ENCODE measurements at places on chromosomes 2 and 18. TPM values are rescaled to one million over a fixed set of nuclear protein-coding genes. Genes with fewer than 3 reads are reported as not detected.

- no peaks in the 10 kb centered on the region for H3K27me3 ChIP-seq
- no peaks in the 10 kb centered on the region for H3K4me1 ChIP-seq
- DNase-seq, result no peak
- no peak overlapping the region for H3K4me3 ChIP-seq
Measured at GRCh38 chr2:230575642-230576324, 136.9 kb upstream of the CAB39 start.

DNA sequence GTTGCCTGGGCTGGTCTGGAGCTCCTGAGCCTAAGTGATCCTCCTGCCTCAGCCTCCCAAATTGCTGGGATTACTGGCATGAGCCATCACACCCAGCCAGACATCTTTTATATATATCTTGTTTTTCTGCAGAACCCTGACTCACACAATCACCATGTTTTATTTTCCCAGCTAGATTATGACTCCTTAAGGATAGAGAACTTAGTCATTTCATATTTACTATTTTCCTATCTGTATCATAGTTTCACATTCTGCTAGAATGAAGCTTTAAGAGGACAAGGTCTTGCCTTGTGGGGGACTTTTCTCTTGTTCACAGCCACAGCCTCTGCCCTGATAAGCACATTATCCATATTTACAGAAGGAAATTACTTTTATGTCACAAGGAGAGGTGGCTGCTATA, 73.9 kb downstream of the LBH start:
- no peaks in the 10 kb centered on the region for H3K36me3 ChIP-seq
- H3K27me3 ChIP-seq, result no peaks in the 10 kb centered on the region
- H3K4me3 ChIP-seq, result no peak overlapping the region
- DNase-seq, result no peak
- no peaks in the 10 kb centered on the region for H3K4me1 ChIP-seq
- H3K27ac ChIP-seq, result no peak overlapping the region

DNA sequence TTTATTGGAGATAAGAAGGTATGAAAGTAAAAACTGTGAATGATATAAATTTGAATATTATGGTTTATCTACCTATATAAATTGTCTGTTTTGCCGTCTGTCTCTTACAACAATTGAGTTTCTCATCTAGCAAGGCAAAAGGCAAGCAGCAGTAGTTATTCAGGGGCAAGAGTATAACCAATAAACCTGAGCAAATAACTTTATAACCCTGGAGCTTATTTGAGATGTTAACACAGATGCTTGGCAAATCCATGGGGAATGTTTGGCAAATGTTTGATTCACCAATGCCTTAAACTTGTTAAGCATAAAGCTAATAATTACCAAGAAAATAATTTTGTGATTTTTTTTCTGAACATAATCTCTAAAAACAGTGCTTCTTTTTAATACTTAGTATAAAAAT, 9.9 kb upstream of the EPHA4 start:
- no peaks in the 10 kb centered on the region for H3K4me1 ChIP-seq
- no peak overlapping the region for H3K4me3 ChIP-seq
- H3K36me3 ChIP-seq, result no peaks in the 10 kb centered on the region

DNA sequence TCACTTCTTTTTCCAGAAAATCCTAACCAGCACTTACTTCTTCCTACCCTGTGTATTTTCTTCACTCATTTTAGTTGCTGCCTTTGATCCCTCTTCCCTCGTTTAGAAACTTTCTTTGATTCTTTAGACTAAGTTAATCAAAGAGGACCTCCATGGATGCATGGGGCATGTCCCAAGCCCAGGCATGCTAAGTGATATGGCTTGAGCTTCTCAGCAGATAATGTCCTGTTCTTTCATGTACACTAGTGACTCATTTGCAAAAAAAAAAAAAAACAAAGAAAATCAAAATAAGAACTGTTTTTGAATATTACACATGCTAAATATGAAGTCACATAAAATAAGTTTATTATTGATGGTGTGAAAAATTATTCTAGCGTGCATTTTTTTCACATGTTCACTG, 800.9 kb downstream of the SATB2 start:
- no peak overlapping the region for H3K27ac ChIP-seq
- H3K4me3 ChIP-seq, result no peak overlapping the region
- H3K4me1 ChIP-seq, result no peaks in the 10 kb centered on the region
- H3K27me3 ChIP-seq, result no peaks in the 10 kb centered on the region
- no peaks in the 10 kb centered on the region for H3K36me3 ChIP-seq

DNA sequence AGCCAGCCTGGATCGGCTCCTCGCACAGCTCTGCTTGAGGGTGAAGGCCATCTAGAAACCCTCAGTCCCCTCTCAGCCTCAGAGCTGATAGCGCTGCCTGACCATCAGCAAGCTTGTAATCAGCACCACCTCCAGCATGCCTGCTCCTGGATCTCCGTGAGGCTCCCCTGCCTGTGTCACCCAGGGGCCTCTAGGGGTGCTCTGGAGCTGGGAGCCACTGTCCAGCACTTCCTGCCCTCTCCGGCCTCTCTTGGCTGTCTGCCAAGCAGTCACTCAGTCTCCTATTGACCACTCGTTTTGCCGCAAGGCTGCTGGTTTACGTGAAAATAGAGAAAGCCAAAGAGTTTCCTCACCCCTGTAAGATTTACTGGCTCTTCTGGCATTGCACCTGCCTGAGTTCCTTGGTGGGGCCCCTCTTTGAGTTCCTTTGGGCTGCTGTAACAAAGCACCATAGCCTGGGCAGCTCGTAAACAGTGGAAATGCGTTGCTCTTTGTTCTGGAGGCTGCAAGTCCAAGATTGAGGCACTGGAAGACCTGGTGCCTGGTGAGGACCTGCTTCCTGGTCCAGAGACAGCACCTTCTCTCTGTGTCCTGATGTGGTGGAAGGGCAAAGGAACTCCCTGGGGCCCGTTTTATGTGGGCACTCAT, 17.9 kb downstream of the CAPN10 start:
- no peaks in the 10 kb centered on the region for H3K36me3 ChIP-seq
- no peaks in the 10 kb centered on the region for H3K27me3 ChIP-seq
- peaks cover 9% of the 10 kb centered on the region for H3K4me1 ChIP-seq
- no peak overlapping the region for H3K4me3 ChIP-seq
- no peak overlapping the region for H3K27ac ChIP-seq

EGR4 gene
- not detected for total RNA-seq

RAPGEF4 gene
- total RNA-seq, result 6.2 TPM

Data from right atrium auricular region (tissue), 2 donors.